Smooth muscle cell of bladder (primary cell): ENCODE measurements at places on chromosomes 2 and 18. TPM values are rescaled to one million over a fixed set of nuclear protein-coding genes. Genes with fewer than 3 reads are reported as not detected.

GREB1L gene
- 0.09 TPM in 1 of 2 replicates, not detected in the other for total RNA-seq

GULP1 gene
- total RNA-seq, result 70.3 and 82.1 TPM in 2 replicates

C2orf81 gene
- total RNA-seq, result 0.57 and 0.83 TPM in 2 replicates

ACTR1B gene
- total RNA-seq, result 42.8 and 51.1 TPM in 2 replicates

TMEM150A gene
- total RNA-seq, result 7.4 and 11.1 TPM in 2 replicates
